ENCODE measurements at places on chromosomes 5 and 9.

GRCh38 chr9:135526730-135527571 lies 5.7 kb downstream of the LCN1 start:
- DNase-seq: no peak

DNA sequence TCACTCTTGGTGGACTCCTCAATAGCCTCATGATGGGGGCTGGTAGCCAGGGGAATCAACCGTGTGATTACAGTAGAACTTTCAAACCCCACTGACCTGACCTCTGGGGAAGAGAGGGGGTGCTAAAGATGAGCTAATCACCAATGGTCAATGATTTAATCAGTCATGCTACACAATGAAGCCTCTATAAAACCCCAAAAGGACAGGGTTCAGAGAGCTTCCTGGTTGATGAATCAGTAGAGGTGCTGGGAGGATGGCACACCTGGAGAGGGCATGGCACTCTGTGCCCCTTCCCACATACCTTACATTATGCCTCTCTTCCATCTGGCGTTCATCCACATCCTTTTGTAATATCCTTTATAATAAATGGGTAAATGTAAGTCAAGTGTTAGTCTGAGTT lies 8.9 kb upstream of the SH3TC2 start:
- DNase-seq: no peak

- no peak for DNase-seq
Observed at GRCh38 chr9:37217161-37217560, 96.8 kb downstream of the ZCCHC7 start.

DNA sequence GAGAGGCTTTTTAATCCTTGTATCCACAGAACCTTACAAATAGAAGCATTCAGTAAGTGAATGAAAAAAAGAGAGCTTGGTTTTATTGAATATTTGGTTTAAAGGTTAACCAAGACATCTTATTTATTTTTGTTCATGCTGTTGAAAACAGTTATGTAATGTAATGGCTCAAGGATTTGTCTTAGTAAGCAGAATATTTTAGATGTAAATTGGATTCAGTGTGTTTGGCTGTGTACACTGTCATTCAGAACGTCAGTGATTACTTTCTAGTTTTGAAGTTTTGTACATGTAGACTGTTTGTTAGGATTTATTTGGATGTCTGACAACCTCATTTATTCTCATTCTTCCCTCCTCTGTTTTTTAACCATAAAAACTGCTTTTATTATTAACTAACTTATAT lies 31.3 kb downstream of the KCNN2 start:
- no peak for DNase-seq

- no peak for DNase-seq
Observed at GRCh38 chr9:16668734-16669295, 201.7 kb downstream of the BNC2 start.

- DNase-seq: no peak
Observed at GRCh38 chr5:62000646-62001045, 305.4 kb upstream of the KIF2A start.

DNA sequence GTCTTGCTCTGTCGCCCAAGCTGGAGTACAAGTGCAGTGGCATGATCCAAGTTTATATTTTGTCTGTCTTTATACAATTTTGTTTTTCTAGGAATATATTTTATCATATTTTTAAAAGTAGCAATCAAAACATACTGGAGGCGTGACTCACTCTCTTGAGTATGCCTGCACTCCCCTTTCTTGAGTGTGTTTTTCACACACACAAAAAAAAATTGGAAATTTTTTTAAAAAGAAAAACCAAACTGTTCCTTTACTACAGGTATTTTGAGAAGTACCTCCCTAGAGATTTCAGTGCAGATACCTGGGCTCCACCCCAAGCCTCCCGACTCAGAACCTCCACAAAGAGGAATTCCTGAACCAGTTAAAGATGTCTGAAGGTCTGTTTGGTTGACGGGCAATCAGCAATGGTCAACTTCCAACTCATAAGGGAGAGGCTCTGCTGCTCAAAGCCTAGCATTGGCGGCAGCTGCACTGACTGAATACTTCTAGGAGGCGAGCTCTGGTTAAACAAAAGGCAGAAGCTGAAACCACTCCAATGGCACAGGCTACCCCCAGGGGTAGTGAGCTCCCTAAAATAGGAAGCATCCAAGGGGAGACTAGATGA lies 27.4 kb downstream of the PDE6A start:
- no peak for DNase-seq

- no peak for DNase-seq
Observed at GRCh38 chr9:124635285-124635684, 128.1 kb upstream of the NR5A1 start.

DNA sequence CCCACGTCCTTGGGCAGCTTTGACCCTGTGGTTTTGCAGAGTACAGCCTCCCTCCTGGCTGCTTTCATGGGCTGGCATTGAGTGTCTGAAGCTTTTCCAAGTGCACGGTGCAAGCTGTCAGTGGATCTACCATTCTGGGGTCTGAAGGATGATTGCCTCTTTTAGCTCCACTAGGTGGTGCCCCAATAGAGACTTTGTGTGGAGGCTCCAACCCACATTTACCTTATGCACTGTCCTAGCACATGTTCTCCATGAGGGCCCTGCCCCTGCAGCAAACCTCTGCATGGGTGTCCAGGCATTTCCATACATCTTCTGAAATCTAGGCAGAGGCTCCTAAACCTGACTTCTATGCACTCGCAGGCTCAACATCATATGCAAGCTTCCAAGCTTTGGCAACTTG lies 644.2 kb upstream of the CDH9 start:
- DNase-seq: no peak

DNA sequence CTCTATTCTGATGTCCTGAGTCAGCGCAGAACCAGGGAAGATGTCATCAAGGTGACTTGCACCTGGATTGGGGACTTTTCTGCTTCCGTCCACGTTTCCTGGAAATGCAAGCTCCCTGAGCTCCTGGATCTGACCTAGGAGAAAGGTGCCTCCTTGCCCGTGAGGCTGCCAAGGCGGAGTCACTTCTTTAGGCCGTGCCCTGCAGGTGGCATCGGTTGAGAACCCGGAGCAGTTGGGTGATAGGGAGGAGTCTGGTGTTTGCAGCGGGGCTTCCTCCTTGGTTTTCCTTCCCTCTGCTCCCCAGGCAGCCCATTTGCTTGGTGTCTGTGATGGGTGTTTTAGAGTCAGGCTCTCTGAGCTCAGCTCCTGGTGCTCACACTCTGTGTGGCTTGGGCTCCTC lies 15.2 kb downstream of the NANS start:
- no peak for DNase-seq

DNA sequence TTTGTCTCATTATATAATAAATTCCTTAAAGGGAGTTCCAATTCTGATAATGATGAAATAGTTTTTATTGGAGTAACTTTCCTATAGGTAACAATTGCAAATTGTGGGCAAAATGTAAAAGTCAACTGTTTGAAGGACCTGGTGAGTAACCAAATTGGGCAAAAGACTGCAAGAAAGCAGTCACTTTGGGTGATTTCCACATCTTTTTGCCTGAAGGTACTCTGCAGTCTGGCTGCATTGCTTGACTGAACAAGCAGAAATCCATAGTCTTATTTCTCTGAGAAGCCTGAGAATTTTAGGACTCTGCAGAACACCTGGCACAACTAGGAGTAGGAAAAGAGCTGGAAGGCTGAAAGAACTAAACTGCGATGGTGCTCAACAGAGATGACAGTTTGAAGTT lies 114.9 kb downstream of the HOMER1 start:
- no peak for DNase-seq

DNA sequence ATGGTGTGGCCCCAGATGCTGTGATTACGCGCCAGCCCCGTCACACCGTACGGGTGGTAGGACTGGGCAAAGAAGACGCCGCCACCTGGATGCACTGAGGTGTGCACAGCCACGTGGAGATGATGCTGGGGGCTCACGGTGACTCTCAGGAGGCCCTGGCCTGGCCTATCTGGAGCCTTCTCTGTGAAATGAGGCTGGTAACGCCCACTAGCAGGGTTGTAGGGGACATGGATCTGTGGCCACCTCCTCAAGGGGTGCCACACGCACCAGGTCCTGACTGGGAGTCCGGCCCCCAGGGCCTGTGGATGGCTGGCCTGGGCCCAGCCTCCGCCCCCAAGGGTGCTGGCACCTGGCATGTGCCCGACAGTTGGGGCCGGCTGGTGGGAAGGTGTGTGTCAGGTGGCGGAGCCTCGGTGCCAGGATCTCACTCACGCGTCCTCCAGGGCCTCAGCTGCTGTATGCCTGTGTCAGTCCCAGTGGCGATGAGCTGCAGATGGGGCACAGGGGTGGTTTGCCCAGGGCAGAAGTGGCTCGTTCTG lies 32.4 kb downstream of the NEK6 start:
- DNase-seq: no peak

DNA sequence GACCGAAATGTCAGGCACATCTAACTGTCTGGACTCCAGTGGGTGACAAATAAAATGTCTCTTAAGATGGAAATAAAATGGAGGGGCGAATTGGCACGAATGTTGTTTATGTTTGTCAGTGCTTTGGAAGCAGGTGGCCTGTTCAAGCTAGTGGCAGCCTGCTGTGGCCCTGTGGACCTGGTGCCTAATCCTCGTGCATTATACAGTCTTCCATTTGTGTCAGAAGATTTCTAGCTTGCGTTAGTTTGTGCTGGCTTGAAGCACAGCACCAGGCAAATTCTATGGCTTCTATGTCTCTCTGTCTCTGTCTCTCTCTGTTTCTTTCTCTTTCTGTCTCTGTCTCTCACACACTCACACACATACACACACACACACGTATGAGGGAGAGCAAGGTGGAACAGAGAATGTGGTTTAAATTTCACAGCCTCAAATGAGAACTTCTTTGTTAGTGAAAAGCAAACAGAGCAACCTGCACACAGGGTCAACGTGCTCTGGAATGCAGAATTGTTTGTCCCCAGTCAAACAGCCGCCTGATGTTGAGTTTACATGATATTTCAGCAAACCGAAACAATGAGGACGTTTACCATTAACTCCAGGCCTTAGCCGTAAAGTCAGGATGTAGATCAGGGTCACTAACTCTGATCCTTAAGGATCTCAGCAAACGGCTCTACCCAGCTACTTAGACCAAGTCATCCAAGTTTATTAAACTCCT lies 39.0 kb upstream of the CD180 start:
- DNase-seq: no peak

- no peak for DNase-seq
Observed at GRCh38 chr9:40907657-40908624, 220.5 kb downstream of the FOXD4L6 start.

DNA sequence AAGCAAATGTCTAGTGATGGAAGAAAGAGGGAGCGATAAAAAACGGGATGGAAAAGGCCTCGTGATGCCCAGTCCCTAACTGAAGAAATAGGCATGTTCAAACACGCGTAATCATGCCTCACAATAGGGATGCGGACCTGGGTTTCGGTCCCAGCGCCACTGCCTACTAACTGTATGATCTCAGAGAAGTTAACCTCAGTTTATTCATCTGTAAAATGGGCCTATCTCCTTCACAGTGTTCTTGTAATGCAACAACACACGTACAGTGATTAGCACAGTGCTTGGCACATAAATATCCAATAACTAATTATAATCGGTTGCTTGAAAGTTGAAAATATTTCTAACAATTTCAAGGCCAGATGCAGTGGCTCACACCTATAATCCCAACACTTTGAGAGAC lies 181.8 kb downstream of the FANCC start:
- DNase-seq: no peak

- no peak for DNase-seq
Observed at GRCh38 chr5:4419281-4419680, 720.8 kb upstream of the ADAMTS16 start.

DNA sequence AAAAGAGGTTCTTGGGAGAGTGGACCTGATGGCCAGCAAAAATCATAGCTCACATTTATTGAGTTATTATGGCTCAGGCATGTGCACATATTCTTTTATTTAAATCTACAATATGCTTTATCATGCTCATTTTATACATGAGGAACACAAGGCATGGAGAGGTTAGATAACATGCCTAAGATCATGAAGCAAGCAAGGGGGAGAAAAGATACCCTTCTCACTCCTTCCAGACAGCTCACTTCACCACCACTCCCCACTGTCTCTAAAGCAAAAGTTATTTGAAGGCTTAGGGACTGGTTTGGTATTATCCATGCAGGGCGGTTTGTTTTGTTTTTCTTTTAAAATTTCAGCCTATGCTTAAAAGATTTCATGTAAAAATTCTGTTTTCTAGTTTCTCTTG lies 59.0 kb upstream of the PDE8B start:
- no peak for DNase-seq

GRCh38 chr9:137331929-137332328 lies 29.9 kb upstream of the NRARP start:
- DNase-seq: no peak

GRCh38 chr5:26245321-26245720 lies 793.1 kb downstream of the CDH9 start:
- DNase-seq: no peak

All from NCI-H1417 (cell line).